ENCODE measurements at places on chromosomes 4 and X.
A peak's percentile ranks its signal among the peaks of the same experiment; 100 is the strongest.

DNA sequence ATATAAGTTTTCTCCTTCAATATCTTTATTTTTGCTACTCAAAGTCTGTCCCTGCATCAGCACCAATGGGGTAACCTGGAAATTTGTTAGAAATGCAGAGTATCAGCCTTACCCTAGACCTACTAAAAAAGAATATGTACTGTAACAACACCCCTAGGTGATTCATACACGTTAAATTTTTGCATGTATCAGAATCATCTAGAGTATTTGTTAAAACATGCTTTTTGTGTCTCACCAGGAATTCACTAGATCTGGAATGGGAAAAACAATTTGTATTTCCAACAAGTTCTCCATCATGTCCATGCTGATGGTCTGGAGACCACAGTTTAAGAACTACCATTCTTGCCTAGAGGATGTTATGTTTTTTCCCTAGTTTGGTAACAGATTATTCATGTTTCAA lies 196.0 kb upstream of the EDNRA start:
- no peak for DNase-seq

DNA sequence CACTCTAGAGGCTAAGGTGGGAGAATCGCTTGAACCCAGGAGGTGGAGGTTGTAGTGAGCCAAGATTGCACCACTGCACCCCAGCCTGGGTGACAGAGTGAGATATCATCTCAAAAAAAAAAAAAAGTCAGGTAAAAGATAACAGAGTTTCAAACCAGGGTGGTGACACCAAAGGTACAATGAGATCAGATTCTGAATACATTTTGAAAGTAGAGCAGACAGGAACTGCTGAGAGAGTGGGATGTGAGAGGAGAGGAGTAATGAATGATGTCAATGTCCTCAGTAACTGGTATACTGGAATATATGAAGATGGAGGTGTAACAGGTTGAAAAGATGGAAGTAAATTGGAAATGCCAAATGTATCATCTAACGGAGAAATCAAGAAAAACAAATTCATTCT lies 135.6 kb downstream of the CAMK2D start:
- DNase-seq = no peak

DNA sequence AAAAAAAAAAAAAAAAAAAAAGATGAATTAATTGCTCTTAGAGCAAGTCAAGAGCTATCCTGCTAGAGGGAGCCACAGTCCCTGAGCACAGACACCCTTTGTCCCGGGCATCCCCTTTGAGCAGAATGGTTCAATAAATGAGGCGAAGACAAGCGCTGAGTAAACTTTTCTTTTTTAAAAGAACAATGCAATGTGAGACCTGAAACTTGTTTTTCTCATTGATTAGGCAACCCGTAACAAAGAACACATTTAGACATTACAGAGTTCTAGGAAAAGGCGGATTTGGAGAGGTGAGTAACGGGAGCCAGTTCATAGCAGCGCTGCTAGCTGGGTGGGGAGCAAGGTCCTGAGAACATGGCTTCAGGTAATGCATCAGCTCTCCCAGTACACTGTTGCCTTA lies 46.1 kb downstream of the GRK4 start:
- DNase-seq = no peak

GRCh38 chr4:127920521-127920920 lies 39.8 kb downstream of the PLK4 start:
- no peak for DNase-seq

GRCh38 chrX:55523356-55523755 lies 33.7 kb upstream of the USP51 start:
- DNase-seq = no peak

DNA sequence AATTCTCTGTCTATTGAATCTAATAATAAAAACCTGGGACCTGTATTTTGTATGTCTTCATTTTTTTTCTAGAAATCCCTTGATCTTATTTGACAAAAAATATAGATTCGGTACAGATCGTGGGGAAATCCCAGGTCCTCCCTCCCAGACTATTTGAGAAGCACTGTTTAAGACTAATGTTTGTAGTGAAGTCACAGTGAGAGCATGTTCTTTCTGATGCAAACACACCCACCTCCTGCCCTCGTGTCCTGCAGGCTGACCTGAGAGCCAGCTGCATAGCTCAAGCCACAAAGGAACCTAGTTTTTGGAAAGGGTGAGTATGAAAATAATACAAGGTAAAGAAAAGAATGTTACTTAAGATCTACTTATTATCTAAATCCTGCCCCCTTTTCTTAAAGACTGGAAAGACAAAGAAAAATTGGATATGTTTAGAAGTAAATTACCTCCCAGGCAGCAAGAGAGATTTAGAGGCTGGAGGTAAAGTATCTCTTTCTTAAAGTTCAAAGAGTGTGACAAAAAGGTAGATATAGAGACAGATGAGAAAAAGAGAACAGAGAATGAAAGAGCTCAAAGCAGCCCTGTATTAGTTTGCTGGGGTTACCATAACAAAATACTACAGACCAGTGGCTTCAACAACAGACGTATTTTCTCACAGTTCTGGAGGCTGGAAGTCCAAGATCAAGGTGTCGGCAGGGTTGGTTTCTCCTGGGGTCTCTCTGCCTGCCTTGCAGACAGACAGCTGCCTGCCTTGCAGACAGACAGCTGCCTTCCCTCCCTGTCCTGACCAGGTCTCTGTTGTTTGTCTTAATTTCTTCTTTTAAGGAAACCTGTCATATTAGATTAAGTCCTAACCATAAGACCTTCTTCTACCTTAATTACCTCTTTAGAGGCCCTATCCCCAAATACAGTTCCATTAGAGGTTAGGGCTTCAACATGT lies 20.4 kb upstream of the DCTD start:
- no peak for DNase-seq

DNA sequence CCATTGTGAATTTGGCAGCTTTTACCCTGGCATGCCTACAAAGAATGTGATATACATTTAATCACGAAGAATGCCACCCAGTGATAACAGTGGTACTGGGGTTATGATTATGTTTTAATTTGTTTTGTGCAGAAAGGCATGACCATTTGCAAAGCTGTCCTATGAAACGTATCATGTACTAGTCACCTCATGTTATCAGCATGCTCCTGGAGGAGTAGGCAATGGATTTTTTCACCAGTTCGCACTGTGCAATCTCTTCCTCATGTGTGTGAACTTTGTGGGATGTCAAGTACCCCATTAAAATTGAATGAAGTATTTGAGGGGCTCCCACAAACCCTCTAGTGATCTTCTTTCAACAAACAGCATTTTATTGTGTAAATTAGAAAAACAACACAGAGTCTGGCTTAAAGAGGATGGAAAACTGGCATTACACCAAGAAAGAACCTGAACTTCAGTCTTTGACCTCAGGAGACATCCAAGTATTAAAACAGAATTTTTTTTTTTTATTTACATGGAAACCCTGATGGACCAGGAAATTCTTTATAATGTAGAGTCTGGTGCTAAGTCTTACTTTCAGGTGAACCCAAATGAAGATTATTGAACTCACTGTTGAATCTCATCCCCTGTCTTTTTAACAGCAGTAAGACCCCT lies 200.6 kb upstream of the PGRMC2 start:
- no peak for DNase-seq

- DNase-seq = no peak
Observed at GRCh38 chr4:113355550-113356371, 306.3 kb downstream of the ANK2 start.

GRCh38 chr4:100317032-100317864 lies 127.0 kb upstream of the DDIT4L start:
- peak; percentile 27 for DNase-seq

DNA sequence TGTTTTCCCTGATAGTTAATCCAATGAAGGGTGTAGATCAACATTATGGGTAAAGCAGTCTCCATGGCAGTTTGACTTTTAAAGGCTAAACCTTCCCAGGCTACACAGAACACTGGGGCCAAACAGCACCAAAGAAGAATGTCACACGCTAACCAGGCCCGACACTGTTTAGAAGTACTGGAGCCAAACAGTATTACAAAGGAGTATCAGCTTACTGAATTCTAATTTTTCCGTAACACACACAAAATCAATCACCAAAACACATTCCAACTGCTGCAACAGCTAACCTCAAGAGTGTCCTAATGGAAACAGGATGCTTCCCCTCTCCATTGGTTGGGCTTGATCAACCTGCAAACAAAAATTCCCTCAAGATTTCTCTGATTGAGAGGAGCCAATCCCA lies 783.5 kb downstream of the PCDH18 start:
- DNase-seq = no peak

GRCh38 chr4:135098061-135098460 lies 896.5 kb upstream of the PABPC4L start:
- DNase-seq = no peak

- DNase-seq = no peak
Observed at GRCh38 chr4:72377491-72378194, 191.4 kb downstream of the ADAMTS3 start.

GRCh38 chr4:3168029-3168428 lies 80.9 kb upstream of the MSANTD1 start:
- DNase-seq = no peak

DNA sequence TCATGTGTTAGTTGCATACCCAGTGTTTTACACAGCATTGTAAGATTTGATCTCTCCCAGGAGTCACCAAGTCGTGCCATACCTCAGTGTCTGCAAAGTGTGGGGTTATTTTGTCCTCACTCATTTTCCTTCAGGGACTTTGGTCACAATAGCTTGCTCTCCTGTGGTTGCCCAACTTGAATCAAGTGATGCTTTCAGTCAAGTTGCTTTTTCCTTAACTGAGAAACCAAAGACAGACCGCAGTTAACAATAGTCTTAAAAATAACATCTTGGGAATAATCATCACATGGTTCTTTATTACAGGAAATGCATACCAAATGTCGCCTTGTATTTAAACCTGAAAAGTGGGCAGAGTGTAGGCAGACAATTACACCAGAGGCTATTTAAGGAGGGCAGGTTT lies 44.5 kb upstream of the NDP start:
- no peak for DNase-seq

GRCh38 chrX:141936080-141936479 lies 32.4 kb downstream of the MAGEC1 start:
- DNase-seq = no peak

- DNase-seq = no peak
Observed at GRCh38 chr4:11158971-11159370, 269.7 kb downstream of the HS3ST1 start.

All from skin of body (tissue), 3 donors.